Aorta (tissue), 5 donors: ENCODE measurements at places on chromosomes 12 and 14. TPM values are rescaled to one million over a fixed set of nuclear protein-coding genes. Genes with fewer than 3 reads are reported as not detected.
A peak's percentile ranks its signal among the peaks of the same experiment; 100 is the strongest.

DNA sequence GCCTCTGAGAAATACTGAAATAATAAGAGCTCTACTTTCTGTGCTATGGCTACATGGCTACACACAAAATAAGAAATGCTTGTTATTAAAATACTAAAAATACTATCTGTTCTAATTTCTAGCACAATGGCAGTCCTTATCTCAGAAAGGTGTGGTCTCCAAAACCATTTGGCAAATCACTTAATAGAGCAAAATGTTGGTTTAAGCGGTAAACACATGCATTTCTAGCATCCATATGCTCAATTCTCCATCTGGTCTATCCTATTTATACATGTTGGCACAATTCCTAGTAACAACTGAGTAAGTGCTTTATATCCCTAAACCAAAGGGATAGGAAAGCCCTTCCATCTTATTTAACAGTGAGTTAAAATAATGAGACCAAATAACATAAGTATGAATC lies 107.0 kb downstream of the PAPLN start:
- H3K27ac ChIP-seq: no peak overlapping the region
- DNase-seq: no peak
- no peak overlapping the region for H3K4me3 ChIP-seq
- H3K36me3 ChIP-seq: no peaks in the 10 kb centered on the region
- no peaks in the 10 kb centered on the region for H3K4me1 ChIP-seq

SLC7A7 gene
- 16.7 TPM for total RNA-seq

- H3K27ac ChIP-seq: no peak overlapping the region
- H3K36me3 ChIP-seq: no peaks in the 10 kb centered on the region
- H3K27me3 ChIP-seq: no peaks in the 10 kb centered on the region
- DNase-seq: no peak
These were observed 35.4 kb downstream of the DLK1 start for GRCh38 chr14:100762089-100762515.

GRCh38 chr14:61977217-61977616 lies 215.0 kb downstream of the SNAPC1 start:
- no peaks in the 10 kb centered on the region for H3K4me1 ChIP-seq
- no peaks in the 10 kb centered on the region for H3K27me3 ChIP-seq
- H3K27ac ChIP-seq: no peak overlapping the region
- no peaks in the 10 kb centered on the region for H3K36me3 ChIP-seq
- DNase-seq: no peak

DNA sequence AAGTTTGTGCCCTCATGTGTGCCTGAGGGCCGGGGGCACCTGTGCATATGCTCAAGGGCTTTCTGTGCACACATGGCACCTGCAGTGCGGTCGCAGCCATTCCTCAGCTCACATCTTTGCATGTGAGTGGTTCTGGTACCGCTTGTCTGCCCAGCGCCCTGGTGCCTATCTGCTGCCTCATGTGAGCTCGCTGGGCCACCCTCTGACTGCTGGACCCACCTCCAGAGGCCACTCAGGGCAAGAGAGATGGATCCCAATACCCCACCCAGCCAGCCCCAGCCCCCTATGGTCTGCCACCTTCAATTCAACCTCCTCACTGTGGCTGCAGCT lies 5.4 kb upstream of the AMN start:
- no peaks in the 10 kb centered on the region for H3K4me1 ChIP-seq
- H3K27me3 ChIP-seq: no peaks in the 10 kb centered on the region
- peak; percentile 72 for DNase-seq
- H3K27ac ChIP-seq: no peak overlapping the region

PTCSC3 gene
- total RNA-seq: not detected

TAS2R13 gene
- 5.6 TPM for total RNA-seq

DNA sequence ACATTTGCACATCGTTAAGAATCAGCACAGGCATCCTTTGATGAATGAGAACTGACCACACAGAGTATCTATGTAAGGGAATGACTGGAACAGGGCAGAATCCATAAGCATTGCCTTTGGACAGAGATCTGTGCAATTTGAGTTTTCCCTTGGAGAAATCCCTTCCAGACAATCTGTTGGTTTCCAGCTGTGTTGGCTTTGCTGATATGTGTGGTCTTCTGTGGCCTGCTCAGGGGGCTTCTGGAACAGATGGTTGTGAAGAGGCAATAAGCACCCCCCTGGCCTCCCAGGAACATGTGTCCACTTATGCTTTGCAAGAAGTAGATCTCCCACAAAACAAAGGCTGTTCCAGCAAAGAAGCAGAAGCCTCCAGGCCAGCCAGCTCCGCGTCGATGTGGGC lies 111.4 kb upstream of the TMEM132C start:
- no peak for DNase-seq
- no peaks in the 10 kb centered on the region for H3K4me1 ChIP-seq
- H3K36me3 ChIP-seq: no peaks in the 10 kb centered on the region
- H3K4me3 ChIP-seq: no peak overlapping the region
- no peak overlapping the region for H3K27ac ChIP-seq
- H3K27me3 ChIP-seq: no peaks in the 10 kb centered on the region

DNA sequence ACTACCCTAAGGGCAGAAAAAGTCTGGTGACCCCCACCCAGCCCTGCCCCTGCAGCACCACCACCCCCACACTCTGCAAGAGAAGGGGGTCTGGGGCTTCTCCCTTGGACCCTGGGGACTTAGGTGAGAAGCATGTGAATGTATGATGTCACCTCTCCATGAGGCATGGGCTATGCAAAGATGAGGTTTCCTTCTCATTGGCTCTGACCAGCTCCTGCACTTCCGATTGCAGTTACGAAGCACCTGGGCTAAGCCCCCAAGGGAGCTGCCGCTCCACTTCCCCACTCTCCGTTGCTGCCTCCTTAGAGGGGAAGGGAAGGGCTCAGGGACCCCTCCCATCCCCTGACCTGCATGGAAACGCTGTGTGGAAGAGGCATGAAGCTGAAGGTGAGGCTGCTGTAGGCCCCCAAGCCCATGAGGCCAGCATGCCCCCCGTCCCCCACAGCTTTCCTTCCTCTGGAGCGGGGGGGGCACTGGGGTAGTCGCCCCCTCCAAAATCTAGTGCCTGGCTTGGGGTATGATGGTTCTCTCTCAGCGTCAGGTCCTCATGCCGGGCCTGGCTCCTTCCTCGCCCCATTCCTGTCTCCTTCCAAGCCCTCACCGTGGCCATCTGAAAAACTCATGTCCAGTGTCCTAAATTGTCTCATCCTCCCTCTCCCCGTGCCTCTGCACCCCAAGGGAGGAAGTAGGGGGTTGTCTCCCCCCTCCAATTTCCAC lies 5.5 kb upstream of the DDX23 start:
- no peaks in the 10 kb centered on the region for H3K27me3 ChIP-seq
- no peaks in the 10 kb centered on the region for H3K4me1 ChIP-seq
- no peak for DNase-seq
- no peak overlapping the region for H3K4me3 ChIP-seq

TMEM132C gene
- 0.49 TPM for total RNA-seq

GRCh38 chr12:56699020-56699661 lies 11.1 kb upstream of the PTGES3 start:
- DNase-seq: no peak
- H3K36me3 ChIP-seq: no peaks in the 10 kb centered on the region
- H3K27me3 ChIP-seq: no peaks in the 10 kb centered on the region
- H3K27ac ChIP-seq: no peak overlapping the region

DNA sequence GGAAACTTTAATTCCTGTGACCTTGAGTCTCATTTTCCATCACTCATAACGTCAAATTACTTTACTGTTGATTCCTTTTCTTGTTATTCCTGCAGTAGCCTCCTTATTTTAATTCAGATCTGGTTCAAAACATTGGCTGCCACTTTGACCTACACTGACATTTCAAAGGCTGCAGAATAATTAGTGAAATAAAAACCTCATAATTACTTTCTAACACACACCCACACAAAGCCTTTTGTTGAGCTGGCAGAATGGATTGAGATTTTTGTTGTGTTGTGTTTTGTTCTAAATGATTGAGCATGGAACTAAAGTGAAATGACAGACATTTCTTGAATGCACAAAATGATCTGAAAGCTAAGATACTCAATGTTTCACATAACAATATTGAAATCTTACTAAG lies 507.5 kb upstream of the STXBP6 start:
- H3K4me1 ChIP-seq: no peaks in the 10 kb centered on the region
- no peak overlapping the region for H3K27ac ChIP-seq
- DNase-seq: no peak
- H3K27me3 ChIP-seq: no peaks in the 10 kb centered on the region

LRFN5 gene
- 0.94 TPM for total RNA-seq

DNA sequence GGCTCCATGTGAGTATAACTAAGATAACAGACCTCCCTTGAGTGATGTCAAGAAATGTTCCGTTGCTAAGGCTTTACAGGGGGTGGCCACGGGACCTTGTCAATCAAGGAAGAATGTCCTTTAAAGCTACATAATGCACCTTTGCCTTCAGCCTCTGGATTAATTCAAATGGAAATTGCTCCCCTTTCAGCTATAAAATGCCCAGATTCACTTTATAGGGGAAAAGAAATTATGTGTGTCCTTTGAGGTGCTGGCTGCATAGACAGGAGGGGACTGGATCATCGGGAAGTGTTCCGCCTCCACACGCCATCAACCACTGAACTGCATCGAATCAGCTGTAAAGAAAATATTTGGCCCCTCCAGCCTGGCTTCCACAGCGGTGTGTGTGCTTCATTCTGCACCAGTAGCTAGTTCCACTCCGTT lies 415.4 kb downstream of the DPF3 start:
- no peak overlapping the region for H3K27ac ChIP-seq
- no peaks in the 10 kb centered on the region for H3K36me3 ChIP-seq
- no peak overlapping the region for H3K4me3 ChIP-seq
- H3K27me3 ChIP-seq: no peaks in the 10 kb centered on the region

GRCh38 chr14:88095791-88096190 lies 90.9 kb downstream of the GPR65 start:
- no peaks in the 10 kb centered on the region for H3K27me3 ChIP-seq
- H3K4me1 ChIP-seq: no peaks in the 10 kb centered on the region
- H3K27ac ChIP-seq: no peak overlapping the region
- no peak for DNase-seq
- H3K36me3 ChIP-seq: no peaks in the 10 kb centered on the region

GRCh38 chr12:26032719-26033241 lies 74.3 kb downstream of the RASSF8 start:
- H3K4me1 ChIP-seq: peaks cover 12% of the 10 kb centered on the region
- H3K36me3 ChIP-seq: no peaks in the 10 kb centered on the region
- H3K27ac ChIP-seq: no peak overlapping the region
- no peak overlapping the region for H3K4me3 ChIP-seq

GPR84 gene
- total RNA-seq: 1.9 TPM

DNA sequence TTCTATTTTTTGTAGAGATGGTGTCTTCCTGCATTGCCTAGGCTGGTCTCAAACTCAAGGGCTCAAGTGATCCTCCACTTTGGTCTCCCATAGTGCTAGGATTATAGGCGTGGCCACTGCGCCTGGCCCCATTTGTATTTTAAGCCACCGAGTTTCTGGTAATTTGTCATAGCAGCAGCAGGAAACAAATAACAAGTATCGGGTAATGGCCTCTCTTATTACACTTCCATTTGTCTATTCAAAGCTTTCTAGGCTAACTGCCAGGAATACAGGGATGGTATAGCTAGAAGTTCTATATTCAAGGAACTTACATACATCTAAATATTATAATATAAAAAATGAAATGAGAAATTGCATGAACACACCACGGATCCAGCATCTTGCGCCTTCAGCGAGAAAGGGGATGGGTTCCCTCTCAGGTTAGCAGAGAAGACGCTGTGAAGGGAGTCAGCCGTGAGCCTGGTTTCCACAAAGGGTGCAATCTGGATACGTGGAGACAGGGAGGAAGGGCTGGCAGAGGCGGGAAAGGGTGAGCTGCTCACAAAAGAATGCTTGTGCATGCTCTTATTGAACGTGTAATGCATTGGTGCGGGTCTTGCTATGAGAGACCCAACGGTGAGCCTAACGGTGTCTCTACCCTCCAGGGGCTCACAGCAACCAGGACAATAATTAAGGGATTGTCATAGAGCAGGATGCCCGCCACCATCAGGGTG lies 9.5 kb downstream of the BDKRB1 start:
- H3K4me3 ChIP-seq: no peak overlapping the region
- H3K4me1 ChIP-seq: no peaks in the 10 kb centered on the region
- DNase-seq: no peak
- H3K36me3 ChIP-seq: no peaks in the 10 kb centered on the region

GALNT9 gene
- 0.62 TPM for total RNA-seq

ADAMTS20 gene
- not detected for total RNA-seq

DNA sequence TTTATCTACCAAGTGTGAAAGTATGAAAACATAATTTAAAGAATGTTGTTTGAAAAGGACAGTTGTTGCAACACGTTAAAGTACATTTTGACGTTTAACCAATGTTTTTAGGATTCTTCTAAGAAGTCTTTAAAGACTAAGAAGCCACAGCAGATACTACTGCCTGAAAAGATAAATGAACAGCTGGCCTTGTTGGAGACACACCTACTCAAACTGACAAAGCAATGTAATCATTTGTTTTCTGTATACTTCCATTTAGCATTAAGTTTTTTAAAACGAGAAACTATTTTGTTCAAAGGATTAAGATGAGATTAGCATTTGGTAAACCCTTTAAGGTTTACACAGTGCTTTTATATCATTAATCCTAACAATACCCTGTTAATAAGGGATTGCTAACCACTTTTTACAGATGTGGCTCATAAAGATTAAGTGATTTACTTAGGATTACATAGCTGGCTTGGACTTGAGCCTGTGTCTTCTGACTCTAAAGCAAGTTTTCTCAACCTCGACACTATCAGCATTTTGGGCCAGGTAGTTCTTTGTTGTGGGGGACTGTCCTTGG lies 134.4 kb downstream of the CFAP54 start:
- no peaks in the 10 kb centered on the region for H3K36me3 ChIP-seq
- no peaks in the 10 kb centered on the region for H3K27me3 ChIP-seq
- no peak overlapping the region for H3K4me3 ChIP-seq
- no peaks in the 10 kb centered on the region for H3K4me1 ChIP-seq
- no peak overlapping the region for H3K27ac ChIP-seq

SLC5A8 gene
- not detected for total RNA-seq

- no peak overlapping the region for H3K27ac ChIP-seq
- DNase-seq: no peak
- no peak overlapping the region for H3K4me3 ChIP-seq
- H3K4me1 ChIP-seq: no peaks in the 10 kb centered on the region
- H3K36me3 ChIP-seq: no peaks in the 10 kb centered on the region
These were observed 10.3 kb upstream of the MYH7 start for GRCh38 chr14:23445773-23446172.

DNA sequence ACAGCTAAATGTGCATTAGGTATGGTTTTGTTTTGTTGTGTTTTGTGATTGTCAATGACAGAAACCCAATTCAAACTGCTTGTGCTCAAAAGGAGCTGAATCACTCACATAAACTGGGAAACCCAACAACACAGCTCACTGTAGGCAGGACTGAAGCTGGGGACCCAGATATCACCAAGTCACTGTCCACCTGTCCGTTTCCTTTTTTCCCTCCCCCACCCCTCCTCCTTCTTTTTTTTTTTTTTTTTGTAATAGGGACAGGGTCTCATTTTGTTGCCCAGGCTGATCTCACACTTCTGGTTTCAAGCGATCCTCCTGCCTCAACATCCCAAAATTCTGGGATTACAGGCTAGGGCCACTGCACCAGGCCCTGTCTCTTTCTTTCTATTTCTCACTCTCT lies 6.9 kb upstream of the SLC11A2 start:
- H3K4me3 ChIP-seq: no peak overlapping the region
- H3K27ac ChIP-seq: no peak overlapping the region
- no peaks in the 10 kb centered on the region for H3K27me3 ChIP-seq
- H3K36me3 ChIP-seq: no peaks in the 10 kb centered on the region
- no peaks in the 10 kb centered on the region for H3K4me1 ChIP-seq
